ENCODE measurements at places on chromosomes 5 and 9. TPM values are rescaled to one million over a fixed set of nuclear protein-coding genes. Genes with fewer than 3 reads are reported as not detected.

Gene ZFP37
- 0.68 TPM for total RNA-seq

Gene PTCD2
- total RNA-seq: 10.8 TPM

Gene SLC46A2
- not detected for total RNA-seq

Gene CER1
- not detected for total RNA-seq

Gene CYLC2
- total RNA-seq: not detected

Gene CCL27
- 0.34 TPM for total RNA-seq

Gene PCDHGB6
- total RNA-seq: 4.0 TPM

Gene LCN1
- not detected for total RNA-seq

Gene LVRN
- 0.36 TPM for total RNA-seq

Gene GPR151
- total RNA-seq: not detected

Gene CHSY3
- total RNA-seq: under 0.01 TPM

Gene HTR4
- not detected for total RNA-seq

Gene TMC1
- 0.71 TPM for total RNA-seq

Gene C9orf153
- total RNA-seq: 0.64 TPM

Gene ROR2
- 1.1 TPM for total RNA-seq

Gene TEX48
- total RNA-seq: not detected

Gene ZBTB6
- 16.1 TPM for total RNA-seq

Gene SPZ1
- not detected for total RNA-seq

Gene ZNF474
- total RNA-seq: 0.28 TPM

Gene RNF20
- 57.8 TPM for total RNA-seq

Gene NKD2
- 1.3 TPM for total RNA-seq

Gene PCDHA9
- total RNA-seq: 0.43 TPM

Gene PGM5
- total RNA-seq: not detected

Gene ZCCHC10
- total RNA-seq: 14.4 TPM

Gene GABRA1
- not detected for total RNA-seq

Gene LRRC19
- total RNA-seq: not detected

Gene PTPN3
- 35.2 TPM for total RNA-seq

Gene C5orf58
- total RNA-seq: not detected

Gene SUB1
- total RNA-seq: 117 TPM

Gene ATP10B
- 15.2 TPM for total RNA-seq

Gene STKLD1
- total RNA-seq: 0.07 TPM

Gene CCNO
- total RNA-seq: 1.6 TPM

Gene CARTPT
- not detected for total RNA-seq

Gene SLC24A2
- total RNA-seq: under 0.01 TPM

Gene FAM170A
- total RNA-seq: not detected

Gene RETREG1
- total RNA-seq: 1.0 TPM

Gene THOC3
- 111 TPM for total RNA-seq

Gene C1QTNF3
- total RNA-seq: 1.00 TPM

Gene IFNK
- not detected for total RNA-seq

Gene CNTFR
- not detected for total RNA-seq

Gene TMOD1
- not detected for total RNA-seq

Gene VAV2
- total RNA-seq: 56.4 TPM
